NCI-H510A (cell line): ENCODE measurements at places on chromosomes 3 and 15.

GRCh38 chr3:59127071-59127470, 77.2 kb upstream of the CFAP20DC start:
- no peak for DNase-seq

- DNase-seq, result no peak
Measured at GRCh38 chr3:98565237-98565643, 28.2 kb downstream of the CPOX start.

DNA sequence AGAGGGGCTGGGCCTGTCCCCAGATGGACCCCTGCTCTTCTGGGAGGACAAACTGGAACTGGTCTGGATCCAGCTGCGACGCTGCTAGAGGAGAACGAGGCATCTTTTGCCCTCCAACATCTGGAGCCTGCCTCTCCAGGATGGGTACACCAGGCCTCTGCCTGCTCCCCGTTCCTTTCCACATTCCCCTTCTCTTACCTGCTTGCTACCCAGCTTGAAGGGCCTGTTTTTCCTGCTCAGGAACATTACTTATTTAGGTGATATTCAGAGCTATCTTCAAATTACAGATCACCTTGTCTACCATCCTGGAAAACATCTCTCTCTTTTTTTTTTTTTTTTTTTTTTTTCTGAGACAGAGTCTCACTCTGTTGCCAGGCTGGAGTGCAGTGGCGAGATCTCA, 64.0 kb downstream of the CHRD start:
- DNase-seq, result no peak

- no peak for DNase-seq
Measured at GRCh38 chr3:27244374-27244773, 124.8 kb downstream of the NEK10 start.

DNA sequence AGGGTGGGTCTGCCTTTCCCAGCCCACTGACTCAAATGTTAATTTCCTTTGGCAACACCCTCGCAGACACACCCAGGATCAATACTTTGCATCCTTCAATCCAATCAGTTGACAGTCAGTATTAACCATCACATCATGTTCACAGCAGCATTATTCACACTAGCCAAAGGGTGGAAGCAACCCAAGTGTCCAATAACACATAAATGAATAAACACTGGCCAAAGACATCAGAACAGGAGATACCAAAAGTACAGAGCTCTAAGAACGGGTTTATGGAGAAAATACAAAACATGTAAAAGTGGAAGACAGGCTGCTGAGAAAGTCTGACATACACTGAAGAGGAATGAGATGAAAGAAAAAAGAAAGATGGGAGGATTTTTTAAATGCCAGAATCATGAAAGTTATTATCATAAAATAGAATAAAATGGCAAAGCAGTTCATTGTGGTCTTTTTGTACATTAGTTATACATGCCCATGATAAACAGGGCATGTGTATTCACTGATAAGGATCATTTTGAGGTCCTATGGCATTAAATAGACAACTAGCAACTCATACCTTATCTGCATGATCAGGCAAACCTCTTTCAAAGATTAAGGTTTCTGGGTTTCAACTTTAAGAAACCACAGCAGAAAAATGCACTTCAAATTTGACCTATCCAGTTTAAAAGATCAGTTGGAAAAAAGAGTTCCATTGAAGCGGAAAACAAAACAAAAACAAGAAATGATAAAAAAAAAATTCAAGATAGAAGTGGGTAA, 22.9 kb downstream of the DNAAF4 start:
- DNase-seq, result no peak

GRCh38 chr3:5657106-5657505, 469.6 kb downstream of the EDEM1 start:
- DNase-seq, result no peak

DNA sequence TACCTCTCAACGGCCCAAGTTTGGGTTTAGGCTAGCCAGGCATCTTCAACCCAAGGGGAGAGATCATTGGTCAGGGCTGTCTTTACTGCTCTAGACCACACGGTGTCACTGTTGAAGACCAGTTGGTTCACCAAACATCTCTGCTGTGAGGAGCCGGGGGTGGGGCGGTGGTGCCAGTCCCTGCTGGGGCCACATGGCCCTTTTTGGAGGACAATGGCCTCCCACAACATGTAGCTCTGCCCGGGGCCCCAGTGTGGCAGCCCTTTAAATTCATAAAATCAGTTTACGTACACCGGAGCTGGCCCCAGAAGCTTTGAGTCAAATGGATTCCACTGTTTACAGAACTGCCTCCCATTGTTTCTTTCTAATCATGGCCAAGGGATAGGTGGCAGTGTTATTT, 19.1 kb upstream of the TM4SF18 start:
- no peak for DNase-seq

DNA sequence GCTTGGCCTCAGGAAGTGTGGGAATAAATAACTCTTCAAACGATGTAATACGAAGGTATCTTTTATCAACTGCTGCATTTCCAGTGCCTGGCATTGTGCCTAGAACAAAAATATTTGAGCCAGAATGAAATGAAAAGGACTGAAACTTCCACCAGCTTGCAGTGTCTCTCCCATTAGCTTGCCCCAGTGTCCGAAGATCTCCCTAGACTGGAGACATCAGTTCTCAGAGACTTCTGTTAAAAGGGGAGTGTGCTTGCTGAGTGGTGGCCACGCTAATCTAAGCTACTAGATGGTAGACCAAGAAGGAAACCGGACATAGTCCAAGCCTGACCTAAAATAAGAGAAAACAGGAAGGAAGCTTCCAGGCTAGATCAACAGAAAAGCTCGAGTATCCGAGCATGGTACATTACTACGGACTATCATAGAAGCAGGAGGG, 28.6 kb downstream of the KCNAB1 start:
- DNase-seq, result no peak

DNA sequence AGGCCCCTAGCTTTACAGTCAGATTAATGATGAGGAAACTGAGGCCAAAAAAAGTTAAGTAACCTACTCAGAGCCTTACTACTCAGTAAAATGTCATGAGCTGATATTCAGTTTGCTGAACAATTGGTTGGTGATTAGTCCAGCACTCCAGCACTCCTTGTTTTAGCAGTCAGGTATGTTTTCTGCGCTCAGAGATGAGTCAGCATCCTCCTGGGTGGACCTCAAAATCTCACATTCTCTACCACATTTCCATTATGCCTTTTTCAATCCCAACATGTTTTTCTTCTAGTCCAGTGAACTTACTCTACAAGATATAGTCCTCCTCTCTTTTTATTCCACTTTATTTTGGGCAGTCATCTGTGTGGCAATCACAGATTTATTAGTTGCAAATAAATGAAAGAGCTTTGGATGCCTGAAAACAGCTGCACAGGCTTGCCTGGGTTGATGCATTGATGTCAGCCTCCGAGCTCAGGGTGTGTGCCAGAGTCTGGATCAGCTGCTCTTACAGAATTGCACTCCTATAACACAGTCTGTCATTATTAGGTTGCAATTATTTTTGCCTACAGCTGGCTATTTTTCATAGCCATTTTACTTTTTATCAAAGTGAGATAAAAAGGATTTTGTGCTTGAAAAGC, 133.2 kb downstream of the ARPP21 start:
- DNase-seq, result no peak

- DNase-seq, result no peak
Measured at GRCh38 chr3:150264561-150265279, 143.4 kb upstream of the TSC22D2 start.

DNA sequence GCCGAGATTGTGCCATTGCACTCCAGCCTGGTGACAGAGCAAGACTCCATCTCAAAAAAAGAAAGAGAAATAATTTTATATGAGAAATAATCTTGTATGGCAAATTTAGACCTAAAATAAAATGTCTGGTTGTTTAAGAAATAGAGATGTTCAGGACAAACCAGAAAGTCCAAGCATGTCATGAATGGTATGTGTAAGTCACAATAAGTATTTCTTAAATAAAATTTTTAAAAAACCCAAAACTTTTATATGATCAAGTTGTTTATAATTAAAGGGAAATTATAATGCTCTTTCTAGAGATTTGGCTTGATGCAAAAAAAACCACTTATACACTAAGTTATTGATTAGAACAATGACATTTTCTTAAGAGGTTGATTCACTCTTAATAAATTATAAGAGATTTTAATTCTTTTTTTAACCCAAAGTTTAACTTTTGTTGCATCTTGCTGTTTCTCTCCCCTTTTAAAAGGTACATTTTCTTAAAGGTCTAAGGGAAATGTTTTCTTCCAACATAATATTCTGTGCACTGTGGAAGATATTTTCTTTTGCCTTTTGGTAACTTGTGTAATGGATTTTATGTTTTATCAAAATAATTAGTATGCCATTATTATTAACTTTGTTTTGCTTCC, 105.7 kb downstream of the RTP4 start:
- DNase-seq, result no peak

DNA sequence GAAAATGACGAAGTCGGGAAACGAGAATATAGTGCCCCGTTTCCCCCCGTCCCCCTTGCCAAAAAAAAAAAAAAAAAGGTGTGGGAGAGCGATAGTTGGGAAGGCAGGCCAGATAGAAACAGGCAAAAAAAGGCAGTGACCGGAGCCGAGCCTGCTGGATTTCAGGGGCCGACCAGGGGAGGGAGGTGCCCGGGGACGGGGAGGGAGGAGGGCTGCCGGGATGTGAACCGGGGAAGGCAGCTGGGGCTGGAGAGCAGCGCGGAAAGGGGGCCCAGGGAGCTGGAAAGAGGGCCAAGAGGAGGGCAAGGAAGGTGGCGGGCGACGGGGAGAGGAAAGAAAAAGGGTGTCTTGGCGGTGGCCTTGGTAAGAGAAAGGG, 837 bp downstream of the LRRN1 start:
- peak; percentile 24 for DNase-seq

- DNase-seq, result no peak
Measured at GRCh38 chr3:126923423-126923822, 59.5 kb upstream of the PLXNA1 start.

GRCh38 chr15:83947156-83947555, 288.4 kb upstream of the GOLGA6L4 start:
- no peak for DNase-seq

GRCh38 chr3:123712077-123712860, 127.4 kb upstream of the HACD2 start:
- no peak for DNase-seq

DNA sequence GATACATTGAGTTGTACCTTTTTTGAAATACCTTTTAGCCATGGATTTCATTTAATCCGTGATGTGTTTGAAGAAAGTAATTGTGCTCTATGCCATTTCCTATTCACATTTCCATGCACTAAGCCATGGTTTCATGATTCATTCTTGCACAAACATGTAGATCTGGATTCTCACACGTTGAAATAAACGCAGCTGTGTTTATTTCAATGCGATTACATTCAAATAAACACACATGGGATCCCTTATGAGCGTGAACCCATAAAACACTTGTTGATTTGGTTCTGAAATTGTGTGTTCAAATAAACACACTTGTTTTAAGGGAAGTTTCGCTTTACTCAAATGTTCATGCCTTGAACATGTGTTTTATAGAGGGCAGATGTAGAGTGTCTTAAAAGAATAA, 39.2 kb downstream of the BBX start:
- no peak for DNase-seq

- no peak for DNase-seq
Measured at GRCh38 chr3:143071776-143072175, 47.8 kb upstream of the CHST2 start.

DNA sequence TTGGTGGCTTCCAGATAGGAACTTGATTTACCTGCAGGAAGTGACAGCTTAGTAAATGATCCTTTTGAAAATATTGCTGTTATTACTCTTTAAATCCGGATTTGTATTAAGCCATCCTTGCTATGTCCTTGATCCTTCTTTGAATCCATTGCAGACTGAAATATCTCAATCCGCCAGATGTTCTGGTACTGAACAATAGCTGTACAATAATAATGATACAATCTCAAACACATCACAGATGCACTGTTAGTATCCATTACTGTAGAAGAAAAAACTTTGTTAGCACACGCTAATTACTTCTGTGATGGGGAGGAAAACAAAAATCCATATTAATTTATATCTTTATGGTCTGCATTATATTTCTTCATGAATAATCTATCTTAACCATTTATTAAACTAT, 202.3 kb downstream of the CNTN4 start:
- DNase-seq, result no peak

DNA sequence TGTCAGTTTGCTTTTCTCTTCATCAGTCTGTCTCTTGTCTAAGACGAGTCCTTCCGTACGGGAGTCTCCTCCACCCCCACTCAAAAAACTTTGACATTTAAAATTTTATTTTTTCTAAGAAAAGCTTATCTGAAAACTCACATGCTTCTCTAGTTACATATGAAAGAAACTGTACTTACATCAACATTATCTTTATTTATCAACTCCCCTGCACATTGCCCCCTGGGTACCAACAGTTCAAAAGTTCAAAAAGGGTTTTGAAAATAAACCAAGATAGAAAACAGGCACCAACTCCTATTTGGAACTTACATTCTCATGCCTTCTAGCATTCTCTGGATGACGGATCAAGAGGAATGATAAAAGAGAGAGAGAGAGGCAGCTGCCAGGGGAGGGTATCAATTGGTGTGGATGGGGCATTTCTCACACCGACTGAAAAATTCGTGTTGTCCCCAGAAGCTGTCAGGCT, 182.5 kb downstream of the FOXP1 start:
- DNase-seq, result no peak

GRCh38 chr15:92123962-92124656, 269.6 kb upstream of the ST8SIA2 start:
- DNase-seq, result no peak

- no peak for DNase-seq
Measured at GRCh38 chr3:43036621-43037423, 57.7 kb downstream of the GASK1A start.

GRCh38 chr3:176359211-176359610, 838.1 kb downstream of the TBL1XR1 start:
- DNase-seq, result no peak

- no peak for DNase-seq
Measured at GRCh38 chr3:40588406-40588805, 63.6 kb downstream of the ZNF621 start.

DNA sequence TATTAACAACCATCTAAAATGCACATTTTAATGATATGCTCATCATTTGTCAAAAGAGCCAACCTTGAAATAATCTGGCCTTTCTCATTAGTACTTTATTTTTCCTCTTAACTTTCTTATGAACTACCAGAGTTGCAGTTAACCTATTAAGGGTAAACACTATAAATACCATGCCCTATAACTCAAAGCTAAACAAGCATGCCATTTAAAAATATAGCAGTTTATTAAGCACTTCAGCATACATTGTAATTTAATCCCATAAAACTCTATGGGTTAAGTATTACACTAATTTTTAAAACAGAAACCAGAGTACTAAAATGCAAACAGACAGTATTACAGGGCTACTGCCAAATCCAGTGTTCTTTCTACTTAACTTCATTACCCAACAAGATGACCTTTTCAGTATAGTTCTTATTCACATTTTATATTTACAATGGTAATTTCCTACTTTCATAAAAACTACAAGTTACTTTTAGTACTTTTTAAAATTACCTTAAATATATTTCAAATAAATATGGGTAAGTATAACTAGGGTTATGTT, 11.8 kb downstream of the NPTN start:
- no peak for DNase-seq

DNA sequence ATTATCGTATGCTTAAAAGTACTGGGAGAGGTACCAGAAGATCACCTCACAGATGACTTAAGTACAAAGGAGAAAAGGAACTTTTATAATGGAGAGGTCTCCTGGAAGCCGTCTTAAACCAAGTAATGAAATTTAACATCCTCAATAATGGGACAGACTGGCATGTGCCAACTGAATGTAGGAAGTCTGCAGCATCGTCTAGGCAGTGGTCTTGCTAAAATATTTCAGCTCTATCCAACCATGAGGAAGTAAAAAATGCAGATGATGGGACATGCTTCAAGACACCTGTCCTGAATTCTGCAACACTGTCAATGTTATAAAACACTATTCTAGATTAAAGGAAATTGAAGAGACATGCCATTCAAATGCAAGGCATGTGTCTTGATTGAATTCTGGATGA, 458.8 kb upstream of the TPRG1 start:
- DNase-seq, result no peak
